ENCODE measurements at places on chromosomes 2 and 18. TPM values are rescaled to one million over a fixed set of nuclear protein-coding genes. Genes with fewer than 3 reads are reported as not detected.

Gene RAB6D
- total RNA-seq: 0.13 TPM

Gene HPCAL1
- total RNA-seq: 17.5 TPM

Gene ALS2
- total RNA-seq: 16.5 TPM

Gene VWA3B
- total RNA-seq: 1.7 TPM

All from ureter (tissue), 1 donor.